ENCODE measurements at places on chromosomes 1 and 21.

GRCh38 chr1:244675167-244675566 is 22.2 kb downstream of the DESI2 start:
- DNase-seq: no peak

DNA sequence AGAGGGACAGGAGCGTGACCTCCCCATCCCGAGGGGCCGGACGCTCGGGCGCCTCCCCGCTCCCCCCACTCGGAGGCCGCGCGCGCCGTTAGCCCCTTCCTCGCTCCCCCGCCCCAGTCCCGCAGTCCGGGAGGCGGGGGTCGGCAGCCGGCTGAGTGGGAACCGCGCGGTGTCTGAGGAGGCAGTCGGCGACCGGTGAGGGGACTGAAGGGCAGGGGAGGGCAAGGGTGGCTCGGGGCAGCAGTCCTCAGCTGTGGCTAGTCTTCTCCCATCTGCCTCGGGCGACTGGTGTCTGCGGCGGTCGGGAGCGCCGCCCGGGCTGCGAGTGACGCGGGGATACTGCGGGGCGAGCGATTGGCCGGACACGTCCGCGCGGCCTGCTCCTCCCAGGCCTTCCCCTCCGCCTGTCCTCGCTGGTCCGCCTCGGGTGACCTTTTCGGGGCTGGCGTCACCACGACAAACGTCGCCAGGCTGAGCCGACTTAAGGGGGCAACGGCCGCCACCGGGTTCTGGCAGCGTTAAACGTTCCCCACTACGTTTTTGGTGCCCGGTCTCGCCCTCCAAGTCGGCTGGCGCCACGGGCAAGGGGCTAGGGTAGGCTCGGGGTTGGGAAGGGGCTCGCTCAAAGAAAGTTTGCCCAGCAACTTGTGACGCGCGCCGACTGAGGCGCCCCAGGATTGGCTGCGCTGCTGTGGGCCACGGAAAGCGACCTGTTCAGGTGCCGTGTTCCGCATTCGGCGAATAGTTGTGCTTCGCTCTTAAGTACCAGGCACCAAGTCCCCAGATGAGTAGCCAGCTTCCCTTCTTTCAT is 538 bp downstream of the ZNF672 start:
- peak; percentile 78 for DNase-seq

GRCh38 chr1:243756529-243756928 is 93.5 kb downstream of the AKT3 start:
- DNase-seq: no peak

- no peak for DNase-seq
Measured at GRCh38 chr1:219580009-219580676, 32.8 kb downstream of the ZC3H11B start.

- DNase-seq: peak; percentile 1
Measured at GRCh38 chr1:81803431-81804110, 2.8 kb downstream of the ADGRL2 start.

GRCh38 chr21:44982558-44983250 is 42.9 kb downstream of the SLX9 start:
- DNase-seq: peak; percentile 92

DNA sequence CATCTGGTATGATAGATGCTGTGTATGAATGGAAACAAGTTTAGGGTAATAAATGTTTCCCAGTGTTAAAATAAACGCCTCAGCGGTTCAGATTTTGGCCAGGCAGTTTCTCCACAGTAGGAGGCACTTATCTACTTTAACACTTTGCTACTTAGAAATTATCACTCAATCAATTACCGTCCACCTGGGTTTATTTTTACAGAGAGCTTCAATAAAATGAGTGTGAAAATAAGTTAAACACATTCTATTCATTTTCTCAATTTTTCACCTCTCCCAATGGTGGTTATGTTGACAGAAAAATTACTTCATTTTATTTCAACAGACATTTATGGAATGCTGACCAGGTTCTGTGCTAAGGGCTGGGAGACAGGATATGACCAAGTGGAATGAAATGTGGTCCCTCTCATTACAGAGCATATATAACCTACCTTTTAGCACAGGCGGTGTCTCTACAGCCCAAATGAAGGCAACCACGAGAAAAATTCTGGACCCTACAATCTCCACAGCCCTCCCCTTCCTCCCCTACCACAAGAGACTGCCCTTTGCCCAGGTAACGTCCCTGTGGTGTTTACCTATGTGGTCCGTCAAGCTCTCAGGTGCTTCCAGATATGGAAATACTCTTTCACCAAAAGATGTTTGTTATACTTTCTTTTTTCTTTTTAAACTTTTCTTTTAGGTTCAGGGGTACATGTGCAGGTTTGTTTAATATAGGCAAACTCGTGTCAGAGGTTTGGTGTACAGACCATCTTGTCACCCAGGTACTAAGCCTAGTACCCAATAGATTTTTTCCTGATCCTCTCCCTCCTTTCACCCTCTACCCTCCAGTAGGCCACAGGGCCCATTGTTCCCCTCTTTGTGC is 105.5 kb downstream of the HLCS start:
- DNase-seq: peak; percentile 62

- DNase-seq: no peak
Measured at GRCh38 chr1:112696578-112697314, 10.2 kb downstream of the RHOC start.

- DNase-seq: no peak
Measured at GRCh38 chr1:155078469-155079209, at the start of gene EFNA3. EFNA3 (plus strand) TSS chr1:155078837; CDS start chr1:155078942, 105 bp downstream.

DNA sequence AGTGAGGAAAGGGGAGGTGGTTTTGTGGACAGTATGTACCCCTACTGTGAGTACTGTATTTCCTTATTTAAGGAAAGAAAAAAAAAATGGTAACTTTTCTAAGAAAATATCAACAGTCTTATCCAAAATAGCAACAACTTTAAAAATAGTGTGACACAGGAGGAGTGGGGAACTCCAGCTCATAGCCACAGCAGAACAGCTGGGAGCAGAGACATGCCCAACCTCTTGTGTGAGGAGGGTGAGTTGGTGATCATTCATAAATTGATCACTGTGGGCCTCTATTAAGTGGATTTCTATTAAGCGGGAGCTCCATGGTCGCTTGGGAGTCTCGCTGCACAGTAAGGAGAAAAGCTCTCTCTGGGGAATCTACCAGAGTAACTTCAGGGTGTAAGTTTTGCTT is 158.8 kb upstream of the DUSP10 start:
- no peak for DNase-seq

DNA sequence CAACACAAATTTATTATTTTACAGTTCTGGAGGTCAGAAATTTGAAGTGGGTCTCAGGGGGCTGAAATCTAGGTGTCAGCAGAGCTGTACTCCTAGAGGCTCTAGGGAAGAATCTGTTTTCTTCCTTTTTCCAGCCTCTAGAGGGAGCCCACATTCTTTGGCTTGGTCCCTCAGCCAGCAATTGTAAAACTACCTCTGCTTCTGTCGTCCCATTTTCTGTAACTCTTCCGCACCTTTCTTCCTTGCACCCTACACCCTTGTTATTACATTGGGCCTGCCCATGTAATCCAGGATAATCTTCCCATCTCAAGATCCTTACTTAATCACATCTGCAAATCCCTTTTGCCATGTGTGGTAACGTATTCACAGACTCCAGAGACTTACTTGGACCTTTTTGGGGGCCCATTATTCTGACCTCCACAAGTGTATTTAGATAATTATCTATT is 24.8 kb upstream of the THEM4 start:
- peak; percentile 44 for DNase-seq

- peak; percentile 68 for DNase-seq
Measured at GRCh38 chr1:93255222-93256079, 74.9 kb downstream of the CCDC18 start.
